ENCODE measurements at places on chromosomes 3 and 15.

GRCh38 chr3:138477801-138478200 lies 43.4 kb downstream of the ESYT3 start:
- DNase-seq: no peak

GRCh38 chr3:53862241-53862640 lies 15.9 kb downstream of the IL17RB start:
- DNase-seq: no peak

DNA sequence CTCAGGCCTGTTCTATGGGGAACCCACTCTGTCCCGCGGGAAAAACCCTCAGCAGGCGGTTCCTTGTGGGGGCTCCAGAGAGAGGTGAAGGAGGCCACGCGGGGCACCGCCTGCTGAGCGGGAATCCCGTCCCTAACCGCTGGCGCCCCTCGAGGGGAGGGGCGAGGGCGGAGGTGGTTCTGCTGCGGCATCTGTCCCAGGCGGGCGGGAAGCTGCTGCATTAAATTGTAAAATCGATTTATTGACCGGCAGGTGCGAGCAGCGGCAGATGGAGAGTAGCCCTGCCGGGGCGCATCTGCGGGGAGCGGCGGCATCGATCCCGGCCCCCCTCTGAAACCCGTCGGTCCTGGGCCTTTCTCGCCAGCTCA lies 3.7 kb upstream of the DLL4 start:
- no peak for DNase-seq

DNA sequence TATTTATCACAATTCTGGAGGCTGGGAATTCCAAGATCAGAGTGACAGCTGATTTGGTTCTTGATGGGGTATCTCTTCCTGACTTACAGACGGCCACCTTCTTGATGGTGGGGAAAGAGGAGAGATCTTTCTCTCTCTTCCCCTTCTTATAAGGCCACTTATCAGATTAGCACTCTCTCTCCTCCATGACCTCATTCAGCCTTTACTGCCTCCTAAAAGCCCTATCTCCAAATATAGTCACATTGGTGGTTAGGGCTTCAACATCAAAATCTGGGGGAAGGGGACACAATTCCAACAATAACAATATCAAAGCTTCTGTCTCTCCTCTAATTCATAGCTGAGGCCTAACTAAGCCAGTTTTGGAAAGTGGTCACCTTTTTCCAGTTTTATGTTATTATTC lies 91.7 kb upstream of the MBNL1 start:
- no peak for DNase-seq

DNA sequence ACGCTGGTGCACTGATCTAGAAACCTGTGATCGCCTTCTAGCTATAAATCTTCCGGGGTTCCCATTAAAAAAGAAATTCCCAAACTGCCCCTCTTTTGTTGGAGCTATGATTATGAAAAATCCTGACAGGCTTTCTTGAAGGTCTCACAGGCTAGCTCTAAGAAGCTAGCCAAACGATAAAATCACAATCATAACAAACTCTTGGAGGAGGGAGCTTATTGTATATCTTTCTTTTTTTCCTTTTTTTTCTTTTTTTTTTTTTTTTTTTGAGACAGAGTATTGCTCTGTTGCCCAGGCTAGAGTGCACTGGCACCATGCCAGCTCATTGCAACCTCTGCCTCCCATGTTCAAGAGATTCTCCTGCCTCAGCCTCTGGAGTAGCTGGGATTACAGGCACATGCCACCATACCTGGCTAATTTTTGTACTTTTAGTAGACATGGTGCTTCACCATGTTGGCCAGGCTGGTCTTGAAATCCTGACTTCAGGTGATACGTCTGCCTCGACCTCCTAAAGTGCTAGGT lies 72.0 kb downstream of the MYO1E start:
- no peak for DNase-seq

- DNase-seq: no peak
Measured at GRCh38 chr3:172074032-172074431, 34.7 kb downstream of the FNDC3B start.

DNA sequence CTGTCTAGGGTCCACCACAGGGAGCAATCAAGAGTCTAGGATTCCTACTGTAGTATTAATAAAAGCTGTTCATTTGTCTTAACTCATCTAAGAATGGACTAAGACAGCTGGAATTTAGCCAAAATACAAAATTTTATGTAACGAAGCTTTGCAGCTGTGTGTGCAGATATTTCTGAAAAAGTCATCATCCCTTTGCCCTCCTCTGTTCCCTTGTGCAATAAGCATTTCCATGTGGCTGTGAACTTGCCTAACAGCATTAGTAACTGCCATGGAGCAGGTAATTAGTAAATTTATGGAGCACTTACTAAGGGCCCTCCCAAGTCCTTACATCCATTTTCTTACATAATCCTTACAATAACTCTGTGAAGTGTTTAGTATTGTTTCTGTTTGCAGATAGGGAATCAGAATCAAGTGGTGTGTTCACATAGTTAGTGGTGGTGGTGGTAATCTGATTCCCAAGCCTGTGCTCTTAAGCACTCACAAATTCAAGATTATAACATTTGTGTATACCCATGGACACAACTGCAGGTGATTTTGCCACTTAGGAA lies 114.5 kb downstream of the RARB start:
- no peak for DNase-seq

- no peak for DNase-seq
Measured at GRCh38 chr15:40831861-40832260, 3.4 kb upstream of the PPP1R14D start.

- DNase-seq: no peak
Measured at GRCh38 chr15:48416301-48416700, 85.1 kb downstream of the DUT start.

DNA sequence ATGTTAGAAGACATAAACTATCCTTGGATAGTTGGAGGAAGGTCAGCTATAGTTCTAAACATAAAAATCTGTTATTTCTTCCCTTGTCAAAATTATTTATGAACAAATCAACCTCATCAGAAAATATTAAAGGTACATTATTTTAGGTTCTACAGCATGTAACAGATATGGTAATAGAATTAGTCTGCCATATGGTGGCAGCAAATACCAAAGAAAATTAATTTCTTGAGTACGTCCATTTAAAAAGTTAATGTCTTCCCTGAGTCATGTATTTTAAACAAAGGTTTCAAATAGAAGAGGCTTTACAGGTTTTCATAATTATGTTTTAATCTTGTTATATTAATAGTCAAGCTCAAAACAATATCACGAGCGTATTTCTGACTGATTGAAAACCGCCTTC lies 17.9 kb upstream of the ANKRD28 start:
- DNase-seq: peak; percentile 44

DNA sequence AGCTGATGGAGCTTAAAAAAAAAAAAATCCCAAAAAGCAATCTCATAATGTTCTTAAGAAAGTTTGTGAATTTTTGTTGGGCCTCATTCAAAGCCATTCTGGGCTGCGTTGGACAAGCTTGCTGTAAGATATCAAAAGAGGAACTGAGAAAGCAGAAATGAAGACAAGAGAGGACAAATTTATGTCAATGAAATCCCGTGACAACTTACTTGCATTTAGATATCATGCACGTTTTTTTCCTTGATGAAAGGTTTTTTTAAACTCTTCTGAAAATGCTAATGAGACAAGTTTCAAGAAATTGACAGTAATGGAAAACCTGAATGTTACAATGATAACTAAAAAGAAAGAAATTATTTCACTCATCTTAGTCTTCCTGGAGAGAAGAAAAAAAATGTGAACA lies 662.9 kb downstream of the SQOR start:
- DNase-seq: no peak

DNA sequence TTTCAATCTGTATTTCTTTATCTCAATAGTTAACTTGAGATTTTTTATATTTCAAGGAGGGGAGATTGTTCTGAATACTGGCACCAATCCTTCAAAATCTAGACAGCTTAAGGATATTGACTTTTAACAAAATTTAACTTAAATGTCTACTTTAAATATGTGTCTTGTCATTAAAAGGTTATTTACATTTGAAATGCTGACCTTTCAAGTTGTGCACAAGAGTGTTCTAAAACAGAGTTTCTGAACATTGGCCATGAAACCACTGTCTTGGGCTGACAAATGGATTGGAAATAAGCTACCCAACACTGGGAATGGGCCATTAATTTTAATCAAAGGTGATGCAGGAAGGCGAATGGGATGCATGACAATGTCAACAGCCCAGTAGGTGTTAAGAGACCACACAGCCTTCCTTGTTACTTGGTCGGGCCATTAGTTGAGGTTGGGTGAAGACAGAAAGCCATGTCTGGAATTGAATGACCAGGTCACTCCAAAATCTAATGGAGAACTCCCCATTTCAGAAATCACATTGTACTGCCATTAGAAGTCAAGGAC lies 128.5 kb downstream of the CDIN1 start:
- no peak for DNase-seq
